NCI-H524 (cell line): ENCODE measurements at places on chromosomes 13 and 19.

- no peak for DNase-seq
Measured at GRCh38 chr13:99652141-99652540, 150.9 kb downstream of the TM9SF2 start.

- no peak for DNase-seq
Measured at GRCh38 chr13:20420938-20421337, 104.7 kb downstream of the CRYL1 start.

DNA sequence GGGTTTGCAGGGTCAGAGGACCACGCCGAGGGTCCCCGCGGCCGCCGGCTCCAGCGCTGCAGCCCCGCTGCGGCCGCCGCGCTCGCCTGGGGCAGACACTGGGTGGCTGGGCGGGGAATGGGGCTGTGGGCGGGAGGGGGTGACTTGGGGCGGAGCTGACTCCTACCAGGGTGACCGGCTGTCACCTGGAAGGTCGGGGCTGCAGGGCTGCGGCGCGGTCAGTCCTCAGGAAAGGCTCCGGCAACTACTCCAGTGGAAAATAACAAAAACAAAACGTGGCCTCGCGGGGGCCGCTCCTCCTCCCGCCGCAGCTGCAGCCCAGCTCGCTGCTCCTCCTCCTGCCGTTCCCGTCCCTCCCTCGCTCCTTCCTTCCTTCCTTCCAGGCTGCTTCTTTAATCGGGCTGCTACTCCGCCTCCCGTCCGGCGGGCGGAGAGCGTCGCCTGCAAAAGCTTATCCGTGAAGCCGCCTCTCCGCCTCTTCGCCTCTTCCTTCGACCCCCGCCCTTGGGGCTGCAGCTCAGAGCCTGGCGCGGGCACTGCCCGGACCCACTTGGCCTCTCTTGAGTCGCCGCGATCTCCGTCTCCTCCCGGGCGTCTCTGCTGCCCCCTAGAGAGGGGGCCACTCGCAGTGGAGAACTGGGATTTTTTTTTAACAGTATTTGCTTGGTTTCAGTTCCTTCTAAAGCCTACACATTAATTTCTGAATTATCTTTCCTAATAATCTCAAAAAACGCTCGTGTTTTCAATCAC lies at the start of gene TBC1D4:
TSS of gene TBC1D4 (minus strand) at position 100 of the 750 bp plus-strand sequence. CDS start 402 bp downstream, outside the sequence.
- DNase-seq: peak; percentile 80

DNA sequence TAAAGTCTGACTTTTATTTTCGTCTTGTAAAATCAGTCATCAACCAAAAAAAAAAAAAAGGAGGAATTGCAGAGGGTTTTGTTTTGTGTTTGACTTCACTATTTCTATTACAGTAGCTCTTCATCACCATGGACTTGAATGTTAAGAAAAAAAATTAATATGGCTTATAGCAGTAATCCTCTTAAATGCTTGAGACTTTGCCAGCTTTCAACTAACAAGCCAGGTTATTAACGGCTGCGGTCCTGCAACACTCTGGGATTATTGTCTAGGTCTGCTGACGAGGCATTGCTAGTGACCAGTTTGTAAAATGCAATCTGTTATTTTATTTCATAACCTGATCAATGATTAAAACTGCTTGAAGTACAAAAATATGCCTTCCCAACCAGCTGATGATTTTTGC lies 647.2 kb upstream of the KLHL1 start:
- DNase-seq: peak; percentile 95

DNA sequence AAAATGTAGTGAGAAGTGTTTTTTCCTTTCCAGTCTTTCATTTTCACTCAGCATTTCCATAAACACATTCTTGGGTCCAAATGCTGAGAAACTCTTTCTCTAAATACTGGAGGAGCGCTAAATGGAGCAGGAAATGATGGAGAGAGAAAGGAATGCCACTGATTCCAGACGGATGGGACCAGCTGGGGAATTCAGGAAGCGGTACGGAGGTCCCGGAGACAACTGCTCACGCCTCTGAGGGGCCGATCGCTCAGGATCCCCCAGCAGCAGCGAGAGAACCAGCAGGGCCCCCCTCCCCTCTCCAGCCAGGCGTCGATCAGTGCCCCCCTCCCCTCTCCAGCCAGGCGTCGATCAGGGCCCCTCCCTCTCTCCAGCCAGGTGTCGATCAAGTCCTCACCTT lies 13.2 kb downstream of the RASA3 start:
- peak; percentile 9 for DNase-seq

DNA sequence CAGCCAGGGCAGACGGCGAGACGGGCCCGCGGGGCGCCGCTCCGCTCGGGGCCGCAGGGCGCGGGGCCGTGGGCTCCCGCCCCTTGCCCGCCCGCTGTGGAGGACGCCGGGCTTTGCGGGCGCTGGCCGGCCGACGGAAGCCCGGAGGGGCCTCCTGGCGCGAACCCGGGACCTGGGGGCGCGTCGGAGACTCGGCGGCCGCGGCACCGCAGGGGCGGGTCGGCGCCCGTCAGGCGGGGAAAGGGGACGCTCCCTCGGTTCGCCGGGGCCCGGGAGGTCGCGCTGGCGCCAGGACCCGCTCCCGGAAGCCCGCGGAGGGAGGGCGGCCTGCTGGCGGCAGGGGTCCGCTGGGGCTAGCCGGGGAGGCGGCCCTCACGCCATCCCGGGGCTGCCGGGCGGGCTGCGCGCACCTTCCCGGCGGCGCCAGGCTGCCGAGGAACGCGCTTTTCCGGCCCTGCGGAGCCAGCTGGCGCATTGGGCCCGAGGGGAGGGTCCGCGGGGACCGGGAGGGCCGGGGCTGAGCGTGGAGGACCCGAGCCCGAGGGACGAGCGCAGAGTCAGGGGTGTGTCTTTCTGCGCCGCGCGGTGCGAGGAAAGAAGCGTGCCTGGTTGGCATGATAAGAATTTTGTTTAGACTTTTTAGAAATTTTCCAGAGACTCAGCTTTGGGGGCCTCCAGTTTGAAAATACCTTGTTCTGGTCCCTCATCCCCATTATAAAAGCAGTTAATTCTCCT lies 511 bp downstream of the GARRE1 start:
- DNase-seq: no peak

- DNase-seq: no peak
Measured at GRCh38 chr13:34722922-34723321, 219.1 kb upstream of the NBEA start.

GRCh38 chr13:59144700-59145099 lies 1019.0 kb downstream of the DIAPH3 start:
- no peak for DNase-seq

DNA sequence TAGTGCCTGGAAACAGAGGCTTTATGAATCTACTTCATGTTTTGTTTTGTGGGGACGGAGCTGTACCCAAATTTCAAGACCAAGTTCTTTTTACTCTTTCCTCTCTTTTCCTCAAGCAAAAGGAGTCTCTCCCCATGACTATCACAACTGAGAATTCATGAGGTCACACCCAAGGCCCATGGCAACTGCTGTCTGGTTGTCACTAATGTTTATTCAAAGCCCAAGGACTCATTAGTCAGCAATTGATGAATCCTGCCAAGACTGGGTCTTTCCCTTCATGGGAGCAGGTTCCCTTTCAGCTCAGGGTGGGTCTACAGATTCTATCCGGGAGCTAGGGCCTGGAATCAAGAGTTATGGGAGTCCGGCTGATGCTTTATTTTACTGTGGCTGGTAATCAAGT lies 441.5 kb upstream of the PCDH20 start:
- DNase-seq: no peak

DNA sequence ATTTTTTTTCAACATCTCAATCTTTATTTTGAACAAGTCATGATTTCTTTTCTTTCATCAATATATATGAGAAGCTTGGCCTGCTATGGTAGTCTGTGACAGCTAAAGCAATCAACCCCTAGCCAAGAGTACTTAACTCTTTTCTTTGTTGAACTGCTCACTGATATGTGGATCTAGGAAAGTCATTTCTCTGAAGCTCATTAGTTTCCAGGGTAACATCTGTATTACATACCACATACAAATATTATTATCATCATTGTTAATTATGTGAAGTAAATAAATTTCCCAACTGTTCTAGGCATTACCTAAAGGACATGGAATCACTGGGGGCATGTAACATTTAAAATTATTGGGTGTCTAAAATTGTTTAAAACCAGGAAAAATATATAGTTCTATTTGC lies 267.3 kb downstream of the DCT start:
- DNase-seq: no peak

DNA sequence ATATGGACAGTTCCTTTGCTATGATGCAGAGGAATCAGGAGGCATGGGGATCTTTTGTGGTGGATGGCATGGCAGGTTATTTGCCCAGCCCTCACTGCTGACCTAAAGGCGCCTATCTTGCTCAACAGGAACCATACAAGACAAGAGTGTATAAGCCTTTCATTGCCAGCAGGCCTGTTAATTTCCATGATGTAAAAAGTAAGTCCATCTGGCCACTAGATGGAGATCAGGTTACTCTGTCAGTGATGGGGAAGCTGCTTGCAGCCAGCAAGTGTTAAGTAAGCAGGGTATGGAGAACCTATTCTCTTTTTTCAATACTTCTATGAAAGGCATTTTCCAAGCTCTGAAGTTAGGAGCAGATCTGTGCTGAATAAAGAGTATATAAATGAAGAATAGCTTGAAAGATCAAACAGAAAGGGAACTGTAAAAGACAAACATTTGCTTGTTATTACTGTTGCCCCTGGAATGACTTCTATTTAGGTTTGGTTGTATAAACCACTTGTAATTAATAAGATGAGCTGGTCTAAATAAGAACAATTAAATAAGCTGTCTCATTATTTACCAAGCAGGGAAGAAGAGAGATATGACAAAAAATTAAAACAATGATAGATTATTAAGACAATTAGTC lies 210.9 kb downstream of the RGCC start:
- peak; percentile 38 for DNase-seq

- DNase-seq: no peak
Measured at GRCh38 chr19:54172471-54173358, at the start of gene TMC4. Gene TMC4, minus strand, starts transcription at chr19:54173160. Its CDS starts 43 bp downstream, at chr19:54173117.

- DNase-seq: no peak
Measured at GRCh38 chr19:18611327-18612050, 1.2 kb upstream of the TMEM59L start.
